ENCODE measurements at places on chromosomes 6 and 20.

- DNase-seq = no peak
These were observed 83.7 kb upstream of the ZNF322 start for GRCh38 chr6:26743157-26743821.

DNA sequence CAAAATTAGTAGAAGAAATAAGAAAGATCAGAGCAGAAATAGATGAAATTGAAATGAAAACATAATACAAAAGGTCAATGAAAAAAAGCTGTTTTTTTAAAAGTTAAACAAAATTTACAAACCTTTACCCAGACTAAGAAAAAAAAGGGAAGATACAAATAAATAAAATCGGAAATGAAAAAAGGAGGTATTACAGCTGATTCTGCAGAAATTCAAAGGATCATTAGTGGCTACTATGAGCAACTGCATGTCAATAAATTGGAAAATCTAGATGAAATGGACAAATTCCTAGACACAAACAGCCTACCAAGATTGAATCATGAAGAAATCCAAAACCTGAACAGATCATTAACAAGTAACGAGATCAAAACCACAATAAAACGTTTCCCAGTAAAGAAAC is 59.2 kb downstream of the ZFP64 start:
- no peak for DNase-seq

- DNase-seq = no peak
These were observed 33.8 kb upstream of the PLCB4 start for GRCh38 chr20:9035126-9035525.

GRCh38 chr6:45447716-45448115 is 70.0 kb upstream of the SUPT3H start:
- no peak for DNase-seq

- no peak for DNase-seq
These were observed 6.1 kb upstream of the LAMP5 start for GRCh38 chr20:9508240-9508661.

DNA sequence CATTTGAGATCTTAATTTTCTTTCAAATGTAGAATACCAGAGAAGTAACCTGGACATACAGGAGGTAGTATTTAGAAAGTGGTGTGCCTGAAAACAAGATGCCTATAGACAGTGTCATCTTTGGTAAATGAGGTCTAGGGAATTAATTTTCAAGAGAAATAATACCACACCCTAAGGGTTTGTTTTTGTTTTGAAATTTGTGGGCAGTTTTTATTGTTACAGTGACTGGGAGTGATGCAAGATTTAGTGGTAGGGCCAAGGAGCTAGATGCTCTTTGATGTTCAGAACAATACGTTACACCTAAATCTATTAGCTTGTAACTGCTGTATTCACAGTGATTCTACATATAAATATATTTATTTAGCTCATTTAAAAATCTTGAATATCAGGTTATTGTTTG is 856.5 kb upstream of the MAP3K7 start:
- no peak for DNase-seq

- DNase-seq = no peak
These were observed 43.1 kb upstream of the ZNF337 start for GRCh38 chr20:25739615-25740320.

- DNase-seq = no peak
These were observed 88.9 kb downstream of the FHL5 start for GRCh38 chr6:96651816-96652215.

- DNase-seq = no peak
These were observed 288.2 kb downstream of the CENPW start for GRCh38 chr6:126628125-126628524.

GRCh38 chr6:112017169-112017568 is 36.7 kb upstream of the CCN6 start:
- no peak for DNase-seq

- DNase-seq = no peak
These were observed 3.8 kb upstream of the CHRNA4 start for GRCh38 chr20:63364801-63365585.

DNA sequence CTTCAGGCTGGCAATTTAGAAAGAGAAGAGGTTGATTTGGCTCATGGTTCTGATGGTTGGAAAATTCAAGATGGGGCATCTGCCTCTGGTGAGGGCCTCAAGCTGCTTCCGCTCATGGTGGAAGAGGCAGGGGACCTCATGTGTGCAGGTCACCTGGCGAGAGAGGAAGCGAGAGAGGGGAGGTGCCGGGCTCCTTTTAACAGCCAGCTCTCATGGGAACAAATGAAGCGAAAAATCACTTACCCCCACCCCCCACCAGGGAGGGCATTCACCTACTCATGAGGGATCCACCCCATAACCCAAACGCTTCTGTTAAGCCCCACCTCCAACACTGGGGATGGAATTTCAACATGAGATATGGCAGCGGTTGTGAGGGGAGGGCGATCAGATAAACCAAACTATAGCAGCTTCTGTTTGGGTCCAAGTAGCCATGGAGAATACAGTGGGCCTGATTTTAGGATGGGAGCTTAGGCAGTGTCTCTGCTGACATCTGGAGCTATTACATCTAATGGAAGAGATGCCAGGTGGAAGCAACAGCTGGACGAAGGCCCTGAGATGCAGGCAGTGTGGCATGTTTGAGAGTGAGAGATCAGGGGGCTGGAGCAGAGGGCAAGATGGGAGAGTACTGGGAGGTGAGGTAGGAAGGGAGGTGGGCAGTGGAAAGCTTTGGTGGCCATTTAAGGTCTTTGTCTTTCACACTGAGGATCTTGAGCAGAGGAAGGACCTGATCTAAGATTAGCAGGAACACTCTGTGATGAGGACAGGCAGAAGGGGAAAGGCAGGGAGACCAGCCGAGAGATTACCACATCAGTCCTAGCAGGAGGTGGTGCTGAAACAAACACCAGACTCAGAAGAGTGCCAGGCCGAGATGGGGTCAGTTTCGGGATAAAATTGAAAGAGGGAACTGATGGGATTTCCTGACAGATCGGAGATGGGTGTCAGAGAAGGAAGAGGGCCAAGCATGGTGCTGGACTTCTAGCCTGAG is 161.8 kb downstream of the NFATC2 start:
- no peak for DNase-seq

DNA sequence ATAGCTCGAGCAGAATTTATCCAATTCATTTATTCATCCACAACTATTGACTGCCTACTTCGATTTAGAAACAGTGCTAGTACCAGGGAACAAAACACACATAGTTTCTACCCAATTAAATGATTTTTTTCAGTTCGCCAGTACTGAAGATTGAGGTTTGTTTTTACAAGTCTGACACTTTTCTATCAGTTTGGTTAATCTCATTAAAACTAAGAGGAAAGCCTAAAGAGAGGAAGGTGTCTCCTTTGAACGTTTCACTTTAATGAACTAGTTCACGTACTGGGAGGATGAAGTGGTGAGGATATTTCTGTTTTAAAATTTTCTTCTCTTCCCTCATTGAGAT is 570 bp upstream of the ANKS1A start:
- DNase-seq = no peak

DNA sequence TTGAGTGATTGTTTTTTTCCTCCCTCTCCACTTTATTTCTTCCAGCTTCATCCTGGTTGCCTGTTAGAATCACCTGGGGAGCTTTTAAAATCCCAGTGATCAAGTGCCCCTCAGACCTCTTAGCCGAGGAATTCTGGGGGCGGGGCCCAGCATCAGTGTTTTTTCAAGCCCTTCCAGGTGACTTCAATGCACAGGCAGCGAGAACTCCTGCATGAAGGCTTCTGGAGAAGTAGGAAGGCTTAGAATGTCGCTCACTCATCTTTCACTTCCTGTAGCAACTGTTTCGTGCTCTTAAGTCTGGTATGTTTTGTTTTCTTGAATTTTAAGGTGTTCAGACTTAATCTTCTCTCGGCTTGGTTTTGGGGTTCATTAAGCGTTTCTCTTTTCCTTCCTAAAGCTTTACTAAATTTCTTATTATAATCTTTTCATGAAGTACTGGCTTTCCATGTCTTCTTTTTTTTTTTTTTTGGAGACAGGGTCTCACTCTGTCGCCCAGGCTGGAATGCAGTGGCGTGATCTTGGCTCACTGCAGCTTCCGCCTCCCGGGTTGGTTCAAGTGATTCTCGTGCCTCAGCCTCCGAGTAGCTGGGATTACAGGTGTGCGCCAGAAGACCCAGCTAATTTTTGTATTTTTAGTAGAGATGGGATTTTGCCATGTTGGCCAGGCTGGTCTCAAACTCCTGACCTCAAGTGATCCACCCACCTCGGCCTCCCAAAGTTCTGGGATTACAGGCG is 30.9 kb upstream of the TULP1 start:
- no peak for DNase-seq

GRCh38 chr20:53945478-53945877 is 124.9 kb downstream of the BCAS1 start:
- no peak for DNase-seq

- no peak for DNase-seq
These were observed 28.7 kb downstream of the SNHG17 start for GRCh38 chr20:38406476-38406875.

GRCh38 chr6:91812596-91813274 is 1225.9 kb upstream of the MAP3K7 start:
- DNase-seq = no peak

DNA sequence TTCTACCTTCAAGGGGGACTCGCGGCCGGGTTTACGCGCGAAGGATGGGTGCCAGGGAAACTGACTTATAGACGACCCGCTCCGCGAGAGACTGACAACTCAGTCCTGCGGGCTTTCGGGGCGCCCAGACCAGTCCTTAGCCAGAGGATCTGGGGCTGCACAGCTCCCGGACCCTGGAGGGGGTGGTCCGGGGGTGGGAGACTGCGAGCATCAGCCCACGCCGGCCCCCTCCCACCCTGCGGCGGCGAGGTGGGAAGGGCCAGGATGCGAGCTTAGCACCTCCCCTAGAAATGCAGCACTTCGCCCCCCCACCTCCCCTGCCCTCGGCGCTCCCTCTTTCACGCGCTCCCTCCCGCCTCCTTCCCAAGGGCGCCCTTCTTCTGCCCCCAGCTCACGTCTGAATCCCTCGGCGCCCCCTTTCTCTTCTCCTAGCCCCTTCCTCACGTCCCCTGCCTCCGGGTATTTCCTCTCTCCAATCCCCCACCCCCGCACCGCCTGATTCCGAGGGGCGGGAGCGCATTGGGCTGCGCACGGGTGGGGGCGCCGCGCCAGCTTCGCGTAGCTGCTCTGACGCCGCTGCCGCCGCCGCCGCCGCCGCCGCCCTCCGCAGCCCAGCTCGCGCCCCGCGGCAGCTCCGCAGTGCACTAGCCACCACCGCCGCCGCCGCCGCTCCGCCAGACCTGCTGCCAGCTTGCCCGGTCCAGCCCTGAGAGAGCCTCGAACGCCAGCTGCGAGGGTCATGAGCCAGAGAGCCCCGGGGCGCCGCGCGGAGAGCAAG is at the start of gene SLC32A1:
Gene SLC32A1 (plus strand): TSS at position 639 of the 778 bp plus-strand sequence. CDS start 239 bp downstream, outside the sequence.
- no peak for DNase-seq

GRCh38 chr20:54118220-54119001 is 48.0 kb upstream of the BCAS1 start:
- no peak for DNase-seq

DNA sequence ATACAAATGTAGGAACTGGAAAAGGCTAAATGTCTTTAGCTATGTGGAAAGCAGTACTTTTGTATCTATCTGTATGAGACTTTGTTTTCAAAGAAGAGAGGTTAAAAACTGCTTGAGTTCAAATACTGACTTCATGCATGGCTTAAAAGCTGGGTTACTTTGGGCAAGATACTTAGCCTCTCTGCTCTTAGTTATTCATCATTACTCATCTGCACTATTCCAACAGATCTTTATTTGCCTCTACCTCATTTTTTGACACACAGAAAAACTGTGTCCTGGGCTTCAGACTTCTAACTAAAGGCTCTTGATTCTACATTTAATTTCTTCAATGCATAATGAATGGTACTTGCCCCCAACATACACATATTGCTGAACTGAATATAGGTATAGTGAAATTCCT is 114.8 kb downstream of the DST start:
- DNase-seq = no peak

DNA sequence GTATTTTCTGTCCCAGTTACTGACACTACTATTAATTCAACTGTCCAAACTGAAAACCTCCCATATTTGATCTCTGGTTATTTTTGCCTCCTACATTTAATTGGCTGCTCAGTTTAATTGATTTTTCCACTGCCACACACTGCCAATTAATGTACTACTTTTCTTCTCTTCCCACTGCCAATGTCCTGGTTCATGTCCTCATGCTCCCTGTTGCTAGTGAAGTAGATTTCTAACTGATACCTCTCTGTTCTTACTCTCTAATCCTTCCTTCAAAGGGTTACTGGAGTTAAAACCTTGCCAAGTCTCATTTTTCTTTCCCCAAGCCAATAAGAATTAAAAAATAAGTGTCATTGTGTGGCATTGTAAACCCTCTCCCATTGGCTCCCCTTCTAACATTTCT is 440.6 kb upstream of the JAG1 start:
- no peak for DNase-seq
